ENCODE measurements at places on chromosomes 4 and X.

DNA sequence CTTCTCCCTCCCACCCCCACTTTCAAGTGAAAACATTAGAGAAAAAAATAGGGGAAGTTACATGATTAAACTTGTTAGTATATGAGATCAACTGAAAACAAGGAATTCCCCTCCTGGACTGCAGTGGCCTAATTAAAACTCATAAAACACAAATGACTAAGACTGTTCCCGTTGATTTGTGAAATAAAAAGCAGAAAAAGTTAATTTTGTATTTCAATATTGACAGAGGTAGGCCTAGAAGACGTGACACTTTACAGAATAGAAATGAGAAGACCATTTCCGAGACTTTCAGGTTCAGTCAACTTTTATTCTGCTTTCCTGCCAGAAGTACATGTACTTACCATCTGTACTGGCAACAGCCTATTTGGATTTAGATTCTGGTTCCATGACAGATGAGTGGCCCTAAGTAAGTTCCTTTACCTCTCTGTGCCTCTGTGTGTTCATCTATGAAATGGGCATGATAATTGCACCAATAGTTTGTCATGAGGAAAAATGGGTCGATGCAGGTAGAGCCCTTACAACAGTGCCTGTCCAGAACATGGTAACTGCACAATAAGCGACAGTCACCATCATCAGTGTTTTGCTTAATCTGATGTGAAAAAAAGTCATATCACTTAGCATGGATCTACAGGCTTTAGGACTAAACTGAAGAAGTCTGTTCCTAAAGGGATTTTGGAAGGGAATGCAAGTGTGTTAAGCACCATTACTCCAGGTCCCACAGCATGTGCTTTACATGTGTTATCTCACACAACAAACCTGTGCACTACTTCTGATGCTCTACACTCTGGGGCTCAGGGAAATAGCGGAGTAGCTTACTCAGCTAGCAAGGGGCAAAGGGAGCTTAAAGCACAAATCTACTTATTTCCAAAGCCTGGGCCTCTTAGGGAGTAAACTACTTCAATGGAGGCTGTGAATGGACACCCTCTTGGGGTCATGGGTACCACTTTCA is 562.3 kb upstream of the DIPK2B start:
- DNase-seq = peak; percentile 87

DNA sequence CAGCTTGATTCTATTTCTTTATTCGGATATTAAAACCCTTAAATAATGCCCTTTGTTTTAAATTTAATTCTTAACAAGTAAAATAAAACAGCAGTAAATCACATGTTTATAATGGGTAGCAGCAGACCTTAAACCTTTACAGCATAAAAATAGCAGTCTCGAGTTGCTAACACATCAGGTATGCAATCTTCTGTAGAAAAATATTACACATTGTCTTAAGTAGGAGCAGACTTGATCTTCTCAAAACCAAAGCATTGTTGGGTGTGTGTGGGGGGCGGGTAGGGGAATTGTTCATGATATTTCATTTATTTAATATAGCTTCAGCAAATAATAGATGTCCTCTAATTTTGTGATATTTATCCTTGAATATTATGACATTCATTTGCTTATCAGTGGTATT is 331.4 kb downstream of the PCDH7 start:
- no peak for DNase-seq

DNA sequence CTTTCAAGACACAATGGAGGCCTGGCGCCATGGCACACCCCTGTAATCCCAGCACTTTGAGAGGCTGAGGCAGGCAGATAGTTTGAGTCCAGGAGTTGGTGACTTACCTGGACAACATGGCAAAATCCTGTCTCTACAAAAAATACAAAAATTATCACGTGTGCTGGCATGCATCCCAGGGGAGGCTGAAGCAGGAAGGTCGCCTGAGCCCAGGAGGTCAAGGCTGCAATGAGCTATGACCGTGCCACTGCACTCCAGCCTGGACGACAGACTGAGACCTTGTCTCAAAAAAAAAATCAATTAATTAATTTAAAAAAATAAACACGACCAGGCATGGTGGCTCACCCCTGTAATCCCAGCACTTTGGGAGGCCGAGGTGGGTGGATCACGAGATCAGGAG is 2.0 kb upstream of the CTPS2 start:
- DNase-seq = no peak

DNA sequence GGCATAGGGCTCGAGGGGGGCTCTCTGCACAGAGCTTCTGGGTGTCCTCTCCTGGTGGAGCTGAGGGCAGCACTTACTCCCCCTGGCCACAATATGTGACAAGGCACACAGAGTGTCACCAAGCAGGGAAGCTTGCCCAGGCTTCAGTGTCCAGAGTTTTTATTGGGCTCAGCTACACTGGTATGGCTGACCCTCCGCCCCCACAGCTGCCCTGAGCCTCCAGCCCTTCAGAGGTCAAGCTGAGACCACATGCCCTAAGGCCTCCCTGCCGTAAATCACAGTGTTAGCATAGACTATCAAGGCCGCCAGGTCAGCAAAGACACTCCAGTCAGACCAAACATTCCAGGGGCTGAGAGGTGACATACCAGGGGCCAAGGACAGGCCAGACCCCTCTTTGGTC is 59.0 kb downstream of the EVC start:
- no peak for DNase-seq

- no peak for DNase-seq
These were observed 246.5 kb upstream of the RPS6KA3 start for GRCh38 chrX:20513185-20513584.

Data from inflammatory macrophage treated with lipopolysaccharide for 1 hour (primary cell).